Caco-2 (cell line): ENCODE measurements at places on chromosomes 2 and 18.

DNA sequence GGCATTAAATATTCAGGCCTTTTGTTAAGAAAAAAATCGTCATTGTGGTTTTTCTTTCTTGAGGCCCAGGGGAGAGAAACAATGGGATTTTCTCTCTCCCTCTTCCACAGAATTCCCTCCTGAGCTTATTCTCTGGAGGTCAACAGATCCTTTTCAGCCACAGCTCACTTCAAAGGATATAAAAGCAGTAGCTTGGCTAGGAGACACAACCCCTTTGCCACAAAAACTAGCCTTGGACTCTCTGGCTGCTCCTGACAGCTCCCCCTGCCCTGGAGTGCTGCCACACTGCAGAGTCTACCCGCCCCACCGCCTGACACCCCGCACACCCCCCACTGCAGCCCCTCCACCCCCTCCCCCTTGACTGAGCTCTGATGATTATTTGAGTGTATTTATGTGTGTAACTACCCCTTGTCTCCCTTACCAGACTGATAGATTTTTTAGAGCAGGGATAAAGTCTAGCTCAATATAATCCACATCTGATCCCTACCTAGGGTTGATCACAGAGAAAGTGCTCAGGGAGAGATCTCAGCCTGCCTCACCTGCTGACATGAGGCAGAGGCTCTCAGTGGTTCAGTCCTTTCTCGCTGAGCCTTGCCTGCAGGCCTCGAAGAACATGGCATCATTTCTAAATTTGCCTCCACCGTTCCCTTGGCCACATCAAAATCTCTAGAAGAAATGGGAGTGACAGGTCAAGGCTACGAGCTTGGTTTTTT lies 132.2 kb upstream of the SP5 start:
- no peak for DNase-seq

- DNase-seq = no peak
These were observed 365.6 kb downstream of the LRRTM4 start for GRCh38 chr2:77156599-77156998.

GRCh38 chr2:200966770-200967169 lies 3.3 kb upstream of the ORC2 start:
- DNase-seq = no peak

DNA sequence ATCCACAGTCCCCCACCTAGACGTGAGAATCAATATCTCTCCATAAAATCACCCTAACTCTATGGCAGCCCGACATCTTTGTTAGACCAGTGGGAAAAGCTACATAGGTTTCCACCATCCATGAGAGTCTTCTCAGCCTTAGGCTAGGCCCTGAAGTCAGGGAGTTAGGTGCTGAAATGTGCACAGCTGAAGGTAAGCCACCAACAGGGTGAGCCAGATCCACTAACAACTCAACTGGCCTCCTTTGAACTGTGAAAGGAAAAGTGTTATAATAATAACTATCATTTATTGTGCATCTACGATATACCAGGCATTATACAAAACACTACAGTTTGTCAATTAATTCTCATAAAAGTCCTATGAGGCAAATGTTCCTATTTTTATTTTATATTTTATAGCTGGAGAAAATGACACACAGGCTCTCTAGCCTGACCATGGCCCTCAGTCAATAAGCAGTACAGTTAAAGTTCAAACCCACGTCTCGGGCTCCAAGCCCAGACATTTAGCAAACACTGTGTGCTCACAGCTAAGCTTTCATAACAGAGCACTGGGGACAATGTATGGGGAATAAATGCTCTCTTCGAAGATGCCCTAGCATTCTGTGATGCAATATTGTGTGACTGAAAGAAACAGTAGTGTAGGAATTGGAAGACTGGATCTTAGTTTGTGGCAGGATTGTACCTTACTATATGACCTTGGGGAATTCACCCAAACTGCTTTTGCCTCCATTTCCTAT lies 11.2 kb upstream of the CYP27C1 start:
- DNase-seq = no peak

DNA sequence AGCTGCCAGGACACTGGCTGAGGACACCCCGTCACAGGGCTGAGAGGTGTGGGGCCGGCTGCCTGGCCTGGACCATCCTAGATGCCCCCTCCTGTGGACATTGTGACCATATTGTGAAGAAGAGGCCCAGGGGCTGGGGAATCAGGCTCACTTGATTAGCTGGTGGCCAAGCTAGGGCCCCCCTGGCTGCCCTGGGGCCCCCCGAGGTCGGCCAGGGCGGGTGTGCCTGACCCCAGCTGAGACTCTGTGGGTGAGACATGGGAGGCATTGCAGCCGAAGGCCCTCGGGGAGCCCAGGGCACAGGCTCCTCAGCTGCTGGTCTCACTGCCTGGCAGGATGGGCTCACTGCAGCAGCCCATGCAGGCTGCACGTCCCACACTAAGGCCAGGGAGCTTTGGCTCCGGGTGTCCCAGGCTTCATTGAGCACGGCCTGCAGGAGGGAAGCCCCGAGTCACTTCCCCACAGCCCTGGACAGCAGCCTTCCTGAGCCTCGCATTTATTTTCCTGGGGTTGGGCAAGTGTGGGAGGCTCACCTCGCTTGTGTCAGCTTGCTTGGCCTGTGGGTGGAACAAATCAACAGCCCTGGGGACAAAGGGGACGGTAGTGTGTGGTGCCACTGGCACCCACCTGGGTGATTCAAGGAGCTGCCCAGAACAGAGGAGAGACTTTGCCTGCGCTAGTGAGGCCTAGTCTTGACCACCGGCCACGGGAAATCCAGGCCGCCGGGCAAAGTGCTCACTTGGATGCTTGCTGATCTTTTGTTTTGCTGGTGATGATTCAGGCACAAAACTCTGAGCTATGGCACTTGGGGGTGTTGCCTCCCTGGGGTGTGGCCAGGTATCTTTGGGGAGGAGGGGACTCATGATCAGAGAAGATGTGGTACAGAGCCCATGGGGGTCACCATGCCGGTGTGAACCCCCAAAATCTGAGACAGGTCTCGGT lies 1.3 kb downstream of the GAL3ST2 start:
- no peak for DNase-seq

GRCh38 chr2:42648796-42649195 lies 80.4 kb downstream of the MTA3 start:
- DNase-seq = no peak

DNA sequence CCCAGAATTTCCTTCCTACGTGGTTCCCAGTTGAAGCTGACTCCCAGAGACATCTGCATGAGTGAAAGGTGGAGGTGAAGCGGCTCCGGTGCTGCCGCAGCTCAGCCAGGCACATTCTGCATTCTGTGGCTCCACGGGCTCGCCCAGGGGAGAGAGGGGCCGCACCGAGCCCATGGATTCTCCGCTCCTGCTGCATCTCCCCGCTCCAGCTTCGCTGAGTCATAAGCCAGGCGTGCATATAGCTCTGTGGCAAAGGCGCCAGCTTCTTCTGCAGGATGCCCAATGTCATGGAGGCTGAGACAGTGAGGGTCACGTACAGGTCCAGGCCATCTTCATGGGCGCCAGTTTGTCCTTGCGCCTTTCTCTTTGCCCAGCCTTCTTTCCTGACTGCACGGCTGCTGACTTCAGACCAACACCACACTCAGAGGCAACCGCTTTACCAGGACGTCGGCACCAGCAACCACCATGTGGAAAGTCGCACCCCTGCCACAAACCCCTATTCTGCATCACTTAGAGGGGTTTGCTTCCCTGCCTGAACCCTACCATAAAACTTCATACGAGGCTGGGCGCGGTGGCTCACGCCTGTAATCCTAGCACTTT lies 215.7 kb downstream of the MGAT5 start:
- no peak for DNase-seq

DNA sequence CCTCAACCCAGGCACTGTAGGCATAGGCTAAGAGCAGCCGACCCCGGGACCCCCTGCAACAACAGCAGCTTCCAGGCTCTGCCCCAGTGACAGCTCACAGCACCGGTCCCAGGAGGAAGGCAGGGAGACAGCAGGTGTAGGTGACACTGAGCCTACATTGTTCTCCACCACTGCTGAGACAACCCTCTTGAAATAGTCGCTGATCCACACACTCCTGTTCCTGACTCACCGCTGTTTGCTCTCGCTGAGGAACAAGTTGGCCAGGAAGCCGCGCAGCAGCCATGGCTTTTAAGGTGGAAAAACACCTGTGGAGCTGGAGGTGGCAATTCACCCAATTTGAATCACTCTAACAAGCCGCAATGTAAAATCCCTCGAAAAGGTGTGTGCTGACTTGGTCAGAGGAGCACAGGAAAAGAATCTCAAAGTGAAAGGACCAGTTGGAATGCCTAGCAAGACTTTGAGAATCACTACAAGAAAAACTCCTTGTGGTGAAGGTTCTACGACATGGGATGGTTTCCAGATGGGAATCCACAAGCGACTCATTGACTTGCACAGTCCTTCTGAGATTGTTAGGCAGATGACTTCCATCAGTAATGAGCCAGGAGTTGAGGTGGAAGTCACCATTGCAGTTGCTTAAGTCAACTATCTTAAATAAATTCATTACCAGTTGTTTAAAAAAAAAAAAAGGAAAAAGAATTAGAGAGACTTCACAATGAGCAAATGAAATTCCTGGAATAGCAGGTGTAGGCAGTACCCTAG lies 167.5 kb downstream of the ARL4C start:
- DNase-seq = no peak

GRCh38 chr2:85310330-85310729 lies 17.5 kb downstream of the TGOLN2 start:
- DNase-seq = no peak

GRCh38 chr18:31711365-31712172 lies 27.2 kb upstream of the B4GALT6 start:
- DNase-seq = no peak

DNA sequence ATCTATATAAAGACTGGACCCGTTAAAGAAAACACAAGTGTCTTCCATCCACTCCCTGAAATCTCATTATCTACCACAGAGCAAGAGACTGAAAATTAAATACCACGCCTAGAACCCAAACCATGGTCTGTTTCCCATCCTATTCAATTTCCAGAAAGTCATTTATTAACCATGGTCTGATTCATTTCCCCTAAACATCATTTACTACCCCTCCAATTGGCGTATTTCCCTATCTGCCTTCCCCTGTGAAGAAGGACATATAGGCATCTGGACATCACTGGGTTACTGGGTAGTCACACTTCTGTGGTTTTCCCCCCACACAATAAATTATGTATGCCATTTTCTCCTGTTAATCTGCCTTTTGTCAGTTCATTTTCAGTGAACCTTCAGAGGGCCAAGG lies 30.8 kb downstream of the CCDC93 start:
- DNase-seq = no peak

DNA sequence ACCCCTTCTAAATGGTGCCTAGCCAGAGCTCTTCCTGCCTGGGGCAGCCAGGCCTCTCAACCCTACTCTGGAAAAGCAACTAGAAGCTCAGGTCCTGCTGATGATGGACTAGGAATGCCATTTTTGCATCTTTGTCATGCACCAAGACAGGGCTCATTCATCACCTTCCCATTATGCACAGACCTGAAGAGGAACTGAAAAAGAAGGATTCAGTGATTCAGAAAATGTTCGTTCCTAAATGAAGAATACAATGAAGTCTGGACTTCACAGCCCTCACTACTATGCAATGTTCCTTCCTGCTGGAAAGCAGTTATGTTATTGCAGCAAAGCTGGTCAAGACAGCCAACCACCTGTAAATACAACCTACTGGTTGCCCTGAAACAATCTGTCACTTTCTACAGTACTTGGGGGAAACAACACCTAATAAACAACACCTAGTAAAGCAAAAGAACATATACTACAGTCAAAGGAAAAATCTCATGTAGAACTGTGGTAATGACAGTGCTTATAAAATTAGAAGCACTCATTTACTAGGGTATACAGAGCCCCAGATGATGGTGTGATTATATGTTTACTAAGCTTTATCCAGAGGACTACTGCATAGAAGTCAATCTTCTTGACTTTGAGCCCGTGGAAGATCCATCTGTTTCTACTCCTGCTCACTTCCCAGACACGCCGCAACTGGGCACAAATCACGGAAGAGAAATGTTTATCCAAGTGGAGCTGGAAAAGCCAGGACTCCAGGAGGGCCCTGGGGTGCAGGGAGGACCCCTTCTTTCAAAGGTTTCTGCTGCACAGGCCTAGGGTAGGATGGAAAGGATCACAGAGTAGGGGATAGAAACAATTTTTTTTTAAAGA lies 103.1 kb upstream of the THOC1 start:
- DNase-seq = no peak

- no peak for DNase-seq
These were observed 484.3 kb upstream of the KLHL29 start for GRCh38 chr2:22900674-22901073.

DNA sequence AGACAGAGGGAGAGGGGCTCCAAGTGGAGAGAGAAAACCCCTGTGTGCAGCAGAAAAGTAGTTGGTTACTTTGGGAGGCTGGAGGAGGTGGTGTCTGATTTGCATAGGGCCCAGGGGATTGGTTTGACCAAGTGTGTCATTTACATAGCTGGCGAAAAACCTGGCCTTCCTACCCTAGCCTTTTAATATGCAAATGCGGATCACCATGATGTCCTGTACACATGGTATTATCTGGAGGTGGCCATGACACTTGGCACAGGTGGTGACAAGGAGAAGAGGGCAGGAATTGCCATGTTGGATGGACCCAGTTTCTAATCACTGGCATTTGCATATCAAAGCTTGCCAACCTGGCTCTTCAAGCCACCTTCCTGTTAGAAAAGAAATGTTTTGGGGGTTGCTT lies 120.8 kb upstream of the CHAC2 start:
- DNase-seq = no peak

GRCh38 chr2:71720283-71720560 lies 266.9 kb downstream of the DYSF start:
- DNase-seq = no peak

GRCh38 chr2:104841744-104842143 lies 12.2 kb upstream of the POU3F3 start:
- DNase-seq = no peak

DNA sequence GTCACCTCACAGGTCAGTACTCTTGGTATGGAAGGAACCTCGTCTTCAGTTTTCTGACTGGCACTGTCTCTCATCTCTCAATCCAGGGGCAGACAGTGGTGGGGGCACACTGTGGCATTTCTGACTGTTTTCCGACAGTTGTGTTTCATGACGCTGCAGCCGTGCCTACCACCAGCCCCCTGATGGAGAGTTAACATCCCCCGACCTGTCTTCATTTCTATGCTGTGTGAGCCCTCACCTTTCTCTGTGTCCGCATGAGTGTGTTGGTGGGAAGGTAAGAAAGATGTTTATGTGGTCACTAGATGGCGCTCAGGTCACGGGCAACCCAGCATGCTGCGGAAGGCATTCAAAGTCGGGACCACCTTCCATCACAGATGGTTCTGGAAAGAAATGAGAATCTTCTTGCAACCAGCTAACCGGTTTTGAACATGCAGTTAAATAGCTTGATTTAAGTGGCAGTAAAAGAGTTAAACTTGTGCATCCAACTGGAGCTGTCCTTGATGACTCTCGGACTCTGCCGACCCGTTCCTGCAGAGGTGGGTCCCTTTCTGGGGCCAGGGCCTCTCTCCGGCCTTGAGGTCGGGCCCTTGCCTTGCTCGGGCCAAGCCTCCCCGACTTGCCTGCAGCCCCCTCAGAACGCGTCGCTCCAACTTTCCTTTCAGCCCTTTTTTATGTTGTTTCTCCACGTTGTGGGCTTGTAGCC lies 92.4 kb downstream of the DYSF start:
- DNase-seq = peak; percentile 64

GRCh38 chr2:73162856-73163391 lies 39.5 kb upstream of the NOTO start:
- no peak for DNase-seq
